ENCODE measurements at places on chromosomes 6 and 20.

DNA sequence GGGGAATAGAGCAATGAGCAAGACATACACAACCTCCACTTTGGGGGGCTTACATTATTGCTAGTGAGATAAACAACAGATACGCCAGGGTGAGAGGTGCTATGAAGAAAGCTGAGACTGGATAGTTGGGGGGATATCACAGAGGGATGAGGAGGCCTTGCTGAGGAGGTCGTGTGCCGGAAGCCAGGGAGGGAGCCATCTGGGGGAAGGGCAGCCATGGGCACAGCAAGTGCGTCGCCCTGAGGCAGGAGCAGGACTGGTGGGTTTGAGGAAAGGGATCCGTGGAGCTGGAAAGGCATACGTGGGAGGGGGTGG, 12.2 kb upstream of the BAK1 start:
- DNase-seq, result no peak

GRCh38 chr6:38686270-38687042, 16.5 kb downstream of the GLO1 start:
- DNase-seq, result no peak

DNA sequence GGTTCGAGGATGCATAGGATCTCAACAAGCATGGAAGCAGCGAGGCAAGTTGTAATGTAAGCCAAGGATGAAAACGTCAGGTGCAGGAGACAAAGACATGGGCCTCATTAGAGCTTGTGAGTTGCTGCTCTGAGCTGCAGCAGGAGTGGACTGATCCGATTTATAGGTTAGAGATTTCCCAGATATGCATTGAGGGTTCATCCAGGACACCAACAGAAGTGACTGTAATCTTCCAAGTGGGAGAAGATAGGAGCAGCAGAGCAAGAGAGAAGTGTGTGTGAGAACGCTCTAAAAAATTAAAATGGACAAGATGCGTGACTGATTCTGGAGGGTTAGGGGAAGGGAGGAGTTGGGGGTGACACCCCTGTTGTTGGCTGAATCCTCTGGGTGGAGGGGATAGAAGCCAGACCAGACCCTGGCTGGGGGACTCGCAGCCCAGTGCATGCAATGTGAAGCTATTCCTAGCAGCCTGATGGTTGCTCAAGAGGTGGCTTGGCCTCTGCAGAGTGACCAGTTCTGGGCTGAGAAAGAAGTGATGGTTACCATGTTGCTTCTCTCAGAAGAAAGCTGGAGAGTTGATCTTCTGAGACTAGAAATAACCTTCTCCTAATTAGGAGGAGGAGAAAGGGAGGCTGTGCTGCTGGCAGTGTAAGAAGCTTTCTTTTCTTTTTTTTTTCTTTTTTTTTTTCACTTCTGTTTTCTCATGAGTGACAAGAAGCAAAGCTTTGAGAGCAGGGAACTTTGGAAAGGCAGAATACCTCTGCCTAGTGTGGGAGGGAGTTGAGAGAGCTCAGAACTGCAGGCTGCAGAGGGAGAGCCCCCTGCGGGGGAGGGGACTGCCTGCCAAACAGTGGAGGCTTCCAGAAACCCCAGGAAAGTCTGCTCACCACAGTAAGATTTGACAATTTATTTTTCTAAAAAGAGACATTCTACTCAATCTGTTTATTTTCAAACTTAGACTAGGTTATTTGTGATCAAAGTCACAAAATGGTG, 116.9 kb downstream of the SLX4IP start:
- no peak for DNase-seq

DNA sequence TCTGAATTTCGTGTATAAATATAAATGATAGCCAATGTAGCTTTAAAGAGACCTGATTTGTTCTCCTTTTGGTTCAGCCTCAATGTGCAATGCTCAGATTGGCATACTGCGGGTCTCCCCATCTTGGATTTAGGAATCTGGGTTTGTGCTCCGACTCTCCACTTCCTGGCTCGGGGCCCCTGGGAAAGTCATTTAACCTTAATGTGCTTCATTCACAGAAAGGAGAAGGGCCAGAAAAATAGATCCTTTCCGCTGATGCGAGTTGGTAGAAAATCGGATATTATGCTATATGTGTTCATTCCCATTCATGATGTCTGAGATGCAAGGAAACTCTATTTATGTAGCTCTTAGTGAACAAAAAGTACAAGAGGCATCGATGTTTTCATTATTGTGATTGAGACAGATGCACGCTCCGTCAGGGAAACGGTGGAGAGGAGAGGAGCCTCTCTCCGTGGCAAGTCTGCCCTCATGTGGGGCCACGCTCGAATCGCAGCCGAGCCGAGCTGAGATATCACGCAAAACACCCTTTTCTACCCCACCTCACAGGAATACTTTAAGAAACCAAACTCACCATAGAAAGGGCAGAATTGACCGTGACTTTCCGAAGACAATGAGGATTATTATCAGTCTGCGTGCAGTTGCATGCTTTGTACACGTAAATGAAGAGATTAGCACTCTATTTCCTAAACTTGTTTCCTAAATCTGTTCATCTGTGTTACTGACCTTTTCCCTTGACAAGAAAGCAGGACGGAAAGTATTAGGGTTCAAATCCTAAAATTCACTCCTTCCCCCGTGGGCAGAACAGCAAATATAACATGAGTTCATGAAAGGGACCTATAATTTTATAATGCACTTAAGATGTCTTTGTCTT, 136.6 kb downstream of the COL9A1 start:
- DNase-seq, result peak; percentile 47

DNA sequence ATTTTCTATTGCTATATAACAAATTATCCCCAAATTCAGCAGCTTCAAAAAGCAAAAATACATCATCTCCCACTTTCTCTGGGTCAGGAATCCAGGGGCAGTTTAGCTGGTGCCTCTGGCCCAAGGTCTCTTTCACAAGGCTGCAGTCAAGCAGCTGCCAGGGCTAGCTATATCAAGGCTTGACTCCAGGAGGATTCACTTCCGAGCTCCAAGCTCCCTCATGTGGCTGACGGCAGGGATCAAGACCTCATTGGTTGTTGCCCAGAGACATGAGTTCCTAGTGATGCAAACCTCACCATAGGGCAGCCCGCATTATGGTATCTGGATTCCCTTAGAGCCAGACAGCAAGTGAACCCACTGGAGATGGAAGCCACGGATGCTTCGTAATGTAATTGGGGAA, 1.3 kb upstream of the VNN1 start:
- peak; percentile 83 for DNase-seq

GRCh38 chr6:90953405-90954161, 366.7 kb upstream of the MAP3K7 start:
- DNase-seq, result no peak

GRCh38 chr6:39821742-39822532, 29.8 kb downstream of the DAAM2 start:
- DNase-seq, result no peak

- DNase-seq, result no peak
Measured at GRCh38 chr20:39960522-39961428, 728.3 kb downstream of the MAFB start.

GRCh38 chr6:57163956-57164355, 8.2 kb upstream of the BAG2 start:
- no peak for DNase-seq

GRCh38 chr6:137297887-137298286, 78.7 kb upstream of the IFNGR1 start:
- no peak for DNase-seq

- peak; percentile 89 for DNase-seq
Measured at GRCh38 chr6:31401403-31401802, 2.0 kb upstream of the MICA start.

DNA sequence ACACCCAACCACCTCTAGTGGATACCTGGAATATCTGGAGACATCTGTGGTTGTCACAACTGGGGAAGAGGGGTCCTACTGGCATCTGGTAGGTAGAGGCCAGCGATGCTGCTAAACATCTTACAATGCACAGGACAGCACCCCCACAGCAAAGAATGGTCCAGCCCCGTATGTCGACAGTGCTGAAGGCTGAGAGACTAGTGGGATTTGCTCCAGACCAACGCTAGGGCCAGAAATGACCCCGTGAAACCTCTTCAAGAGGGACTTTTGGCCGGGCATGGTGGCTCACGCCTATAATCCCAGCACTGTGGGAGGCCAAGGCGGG, 7.2 kb downstream of the PREX1 start:
- DNase-seq, result no peak

DNA sequence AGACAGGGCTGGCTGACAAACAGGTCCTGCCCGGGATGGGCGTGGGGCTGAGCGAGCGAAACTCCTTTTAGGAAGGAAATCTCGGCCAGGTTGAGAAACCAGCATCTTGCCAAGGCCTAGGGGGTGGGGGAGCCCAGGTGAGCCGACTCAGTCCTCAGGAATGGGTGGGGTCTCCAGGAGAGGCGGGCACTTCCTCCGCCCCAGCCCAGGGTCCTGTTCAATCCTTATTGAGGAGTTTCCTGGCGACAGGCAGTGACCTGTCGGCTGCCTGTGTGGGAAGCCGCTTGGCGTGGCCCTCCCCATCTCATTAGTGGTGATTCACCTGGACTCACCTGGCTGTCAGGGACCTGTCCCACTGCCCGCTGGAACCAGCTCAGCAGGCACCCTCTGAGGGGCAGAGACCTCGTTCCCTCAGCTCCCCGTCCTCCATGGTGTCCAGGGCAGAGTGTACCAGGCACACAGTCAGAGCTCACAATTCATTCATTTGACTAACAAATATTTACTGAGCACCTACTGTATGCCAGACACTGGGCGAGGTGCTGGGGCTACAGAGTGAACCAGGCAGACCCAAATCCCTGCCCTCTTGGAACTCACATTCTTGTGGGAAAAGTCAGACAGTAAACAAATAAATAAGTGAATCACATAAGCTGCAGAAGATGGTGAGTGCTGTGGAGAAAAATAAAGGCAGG, 51.1 kb downstream of the FGD2 start:
- DNase-seq, result no peak

DNA sequence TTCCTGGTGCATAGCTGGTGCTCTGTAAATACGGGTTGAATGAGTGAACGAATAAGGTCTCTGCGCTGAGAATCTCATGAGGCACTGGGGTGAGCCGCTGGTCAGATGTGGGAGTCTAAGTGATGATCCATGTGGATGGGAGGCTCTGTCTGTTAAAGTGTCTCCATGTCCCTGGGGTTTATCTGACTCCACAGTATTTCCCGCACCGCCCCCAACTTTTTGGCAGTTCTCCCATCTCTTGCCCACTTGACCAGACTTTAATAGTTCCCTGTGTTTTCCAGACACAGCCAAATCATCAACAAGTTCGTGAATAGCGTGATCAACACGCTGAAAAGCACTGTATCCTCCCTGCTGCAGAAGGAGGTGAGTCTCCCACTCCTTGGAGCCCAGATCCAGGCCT, 9.9 kb downstream of the BPIFA2 start:
- DNase-seq, result no peak

DNA sequence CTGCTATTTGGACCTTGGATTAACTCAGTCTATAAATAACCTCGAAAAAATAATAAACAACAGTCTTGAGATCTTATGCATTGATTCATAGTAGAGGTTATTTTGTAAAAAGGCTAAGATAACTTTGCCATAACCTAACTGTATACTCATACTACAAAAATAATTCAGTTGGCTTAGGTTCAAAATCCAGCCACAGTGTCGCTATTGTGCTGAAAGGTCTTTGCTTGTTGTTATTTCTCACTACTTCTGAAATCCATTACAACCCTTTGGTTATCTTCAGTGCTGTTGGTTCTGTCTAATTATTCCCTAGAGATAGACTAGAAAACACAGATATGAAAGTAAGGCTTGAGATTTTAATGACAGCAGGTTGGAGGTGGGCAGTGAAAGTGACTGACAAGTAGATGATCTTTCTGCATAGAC, 74.4 kb downstream of the MKKS start:
- DNase-seq, result no peak

DNA sequence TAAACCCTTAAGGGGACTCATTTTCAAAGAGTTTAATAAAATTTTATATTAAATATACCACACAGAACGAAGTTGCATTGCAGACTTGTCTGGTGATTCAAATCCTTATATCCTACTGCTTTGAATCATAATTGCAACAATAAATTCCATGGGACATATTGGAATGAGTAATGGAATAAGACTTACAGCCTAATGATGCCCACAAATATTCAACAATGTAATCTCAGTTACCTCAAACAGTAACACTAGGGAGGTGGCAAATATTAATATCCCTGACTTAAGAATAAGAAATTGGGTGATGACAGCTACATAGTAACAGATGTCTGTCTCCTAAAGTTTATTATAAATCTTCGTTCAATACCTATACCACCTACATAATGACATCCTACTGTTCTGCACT, 52.6 kb downstream of the BMP5 start:
- no peak for DNase-seq

DNA sequence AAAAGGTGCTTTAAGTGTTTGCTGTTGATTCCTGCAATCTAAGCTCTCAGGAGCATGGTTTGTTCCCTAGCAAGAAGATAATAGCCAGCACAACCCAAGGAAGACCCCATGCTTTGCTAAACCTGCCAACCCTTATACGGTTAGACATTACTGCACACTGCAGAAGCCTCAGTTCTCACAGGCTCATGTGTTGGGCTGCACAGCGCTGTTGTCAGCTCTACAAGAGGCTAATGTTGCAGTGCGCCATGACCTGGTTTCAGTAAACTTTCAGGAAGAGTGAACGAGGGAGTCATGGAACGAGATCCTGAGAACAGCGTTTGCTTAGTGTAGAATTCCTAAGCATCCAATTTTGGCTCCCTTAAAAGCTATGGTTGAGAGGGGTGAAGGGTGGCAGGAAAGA, 218.5 kb downstream of the ARHGAP18 start:
- DNase-seq, result no peak

GRCh38 chr6:130922922-130923321, 95.7 kb downstream of the SMLR1 start:
- DNase-seq, result no peak

GRCh38 chr6:71489736-71490135, 201.1 kb downstream of the OGFRL1 start:
- no peak for DNase-seq

- no peak for DNase-seq
Measured at GRCh38 chr6:14510038-14510437, 392.5 kb downstream of the CD83 start.

DNA sequence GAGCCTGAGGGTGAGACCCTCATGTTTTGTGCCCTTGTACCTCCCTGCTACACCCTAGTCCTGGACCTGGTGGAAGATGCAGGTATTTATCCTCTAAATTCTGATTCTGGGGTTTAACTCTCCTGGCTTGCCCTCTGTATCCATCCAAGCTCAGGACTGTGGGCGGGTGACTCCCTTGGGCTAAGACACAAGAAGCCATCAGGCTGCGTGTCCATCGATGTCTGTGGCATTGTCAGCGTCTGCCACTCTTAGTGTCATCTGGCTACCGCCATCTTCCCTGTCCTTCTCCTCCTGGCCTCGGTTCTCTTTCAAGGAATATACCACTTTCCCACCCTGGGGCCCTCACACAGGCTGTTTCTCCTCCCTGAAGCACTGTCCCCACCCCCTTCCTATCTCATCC, 28.9 kb upstream of the BLCAP start:
- no peak for DNase-seq

GRCh38 chr6:75098709-75099108, 107.1 kb downstream of the COL12A1 start:
- DNase-seq, result peak; percentile 81

GRCh38 chr20:4613718-4614620, 107.7 kb upstream of the PRND start:
- peak; percentile 65 for DNase-seq

DNA sequence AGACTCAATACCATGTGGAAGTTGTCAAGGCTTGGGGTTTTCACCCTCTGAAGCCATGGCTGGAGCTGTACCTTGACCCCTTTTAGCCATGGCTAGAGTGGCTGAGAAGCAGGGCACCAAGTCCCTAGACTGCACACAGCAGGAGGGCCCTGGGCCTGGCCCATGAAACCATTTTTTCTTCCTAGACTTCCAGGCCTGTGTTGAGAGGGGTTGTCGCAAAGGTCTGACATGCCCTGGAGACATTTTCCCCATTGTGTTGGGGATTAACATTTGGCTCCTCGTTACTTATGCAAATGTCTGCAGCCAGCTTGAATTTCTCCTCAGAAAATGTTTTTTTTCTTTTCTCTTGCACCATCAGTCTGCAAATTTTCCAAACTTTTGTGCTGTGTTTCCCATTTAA, 196.4 kb downstream of the SLC16A10 start:
- DNase-seq, result no peak
